HEK293T (cell line): ENCODE measurements at places on chromosomes 2 and 18.
A peak's percentile ranks its signal among the peaks of the same experiment; 100 is the strongest.

DNA sequence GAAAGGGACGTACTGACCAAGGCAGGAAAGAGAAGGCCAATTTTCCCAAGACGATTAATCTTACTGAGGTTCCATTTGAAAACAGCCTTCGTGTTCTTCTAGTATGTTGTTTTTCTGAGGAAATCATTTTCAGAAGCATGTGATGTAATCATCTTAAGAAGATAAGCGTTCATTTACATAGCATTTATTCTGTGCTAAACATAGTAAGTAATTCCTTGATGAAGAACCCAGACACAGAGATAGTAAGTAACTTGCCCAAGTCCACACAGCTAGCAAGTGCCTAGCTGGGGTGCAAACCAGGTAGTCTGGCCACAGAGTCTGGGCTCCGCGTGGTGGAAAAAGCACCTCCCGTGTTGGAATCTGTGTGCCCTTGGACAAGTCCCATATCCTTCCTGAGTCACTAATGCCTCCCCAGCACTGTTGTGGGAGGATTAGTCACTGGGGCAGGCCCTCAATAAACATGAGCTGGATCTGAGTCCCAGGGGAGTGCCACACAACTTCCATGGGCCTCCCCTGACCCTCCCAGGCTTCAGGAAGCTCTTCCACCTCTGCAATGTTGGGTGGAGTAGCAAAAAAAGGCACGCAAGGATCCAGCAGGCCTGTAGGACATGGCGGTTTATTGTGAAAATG lies 26.9 kb upstream of the ASAP2 start:
- no peak for DNase-seq

DNA sequence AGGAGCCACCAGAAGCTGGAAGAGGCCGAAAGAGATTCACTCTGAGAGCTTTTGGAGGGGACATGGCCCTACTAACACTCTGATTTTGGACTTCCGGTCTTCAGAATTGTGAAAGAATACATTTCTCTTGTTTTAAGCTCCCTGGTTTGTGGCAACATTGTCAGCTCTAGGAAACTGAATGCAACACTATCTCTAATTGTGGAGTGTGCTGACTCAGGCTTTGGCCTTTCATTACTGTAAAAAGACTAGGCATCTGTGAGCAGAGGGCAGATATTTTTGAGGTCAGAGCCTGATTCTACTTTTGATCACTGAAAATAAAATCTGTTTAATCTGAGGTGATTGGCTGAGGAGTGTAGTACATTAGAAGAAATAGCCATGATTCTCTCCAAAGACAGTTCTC lies 185.4 kb upstream of the FAM98A start:
- no peak for DNase-seq

GRCh38 chr2:217948897-217949296 lies 53.9 kb downstream of the TNS1 start:
- no peak for DNase-seq

DNA sequence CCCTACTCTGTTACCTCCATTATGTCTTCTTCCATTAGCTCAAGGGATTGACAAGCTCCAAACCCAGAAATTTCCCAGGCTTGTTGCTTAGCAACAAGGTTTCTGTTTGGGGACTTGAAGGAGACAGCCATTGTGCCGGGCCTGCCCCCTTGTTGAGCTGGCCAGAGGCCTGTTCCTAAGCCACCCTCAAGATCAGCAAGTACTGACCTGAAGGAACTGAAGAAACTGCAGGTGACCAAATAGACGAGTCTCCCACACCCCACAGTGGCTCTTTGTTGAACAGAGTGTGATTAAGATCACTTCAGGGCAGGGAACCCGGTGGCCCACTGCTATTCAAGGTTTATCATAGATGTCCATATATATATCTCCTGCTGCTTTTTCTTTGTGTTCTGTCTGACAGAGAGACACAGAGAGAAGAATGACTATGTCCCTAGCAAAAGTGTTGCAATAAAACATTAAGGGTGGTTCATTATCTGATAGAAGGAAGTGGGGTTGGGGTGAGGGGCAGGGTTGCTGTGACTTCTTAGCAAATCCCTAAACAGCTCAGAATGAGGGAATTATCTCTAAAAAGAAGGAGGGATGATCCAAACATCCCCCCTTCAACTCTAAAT lies 69.2 kb downstream of the RNF144A start:
- DNase-seq = no peak

DNA sequence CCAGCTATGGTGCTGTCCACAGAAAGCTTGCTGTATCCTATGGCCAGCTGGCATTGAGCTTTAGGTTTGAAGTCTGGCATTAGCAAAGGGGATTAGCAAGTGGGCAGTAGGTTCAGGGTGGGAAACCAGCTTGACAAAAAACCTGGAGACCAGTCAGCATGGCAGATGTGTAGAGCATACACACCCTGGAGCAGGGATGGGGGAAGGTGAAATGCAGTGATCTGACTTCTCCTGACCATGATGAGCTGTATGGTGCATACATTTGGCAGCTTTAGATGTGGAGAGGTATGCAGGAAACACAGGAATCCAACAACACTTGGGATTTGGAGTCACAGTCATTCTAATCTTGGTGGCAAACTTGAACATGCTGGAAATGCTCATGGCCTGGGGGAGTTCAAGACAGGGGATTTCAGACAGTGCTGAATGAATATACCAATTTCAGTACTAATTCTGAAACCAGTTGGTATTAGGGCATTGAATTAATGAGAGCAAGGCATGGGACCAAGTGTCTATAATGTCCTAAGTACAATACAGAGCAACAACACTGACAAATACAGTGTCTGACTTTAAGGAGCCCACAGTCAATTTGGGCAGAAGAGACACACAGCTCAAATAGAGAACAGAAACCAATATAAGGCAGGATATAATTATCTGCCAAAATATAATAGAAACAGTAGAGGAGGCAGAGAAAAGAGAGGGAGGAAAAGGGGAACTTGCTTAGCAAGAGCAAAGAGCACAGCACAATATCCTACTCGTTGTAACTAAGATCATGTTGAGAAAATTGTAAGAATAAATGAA lies 11.8 kb downstream of the ARHGAP15 start:
- DNase-seq = no peak

GRCh38 chr2:113081488-113082210 lies 13.9 kb downstream of the IL1F10 start:
- DNase-seq = no peak

DNA sequence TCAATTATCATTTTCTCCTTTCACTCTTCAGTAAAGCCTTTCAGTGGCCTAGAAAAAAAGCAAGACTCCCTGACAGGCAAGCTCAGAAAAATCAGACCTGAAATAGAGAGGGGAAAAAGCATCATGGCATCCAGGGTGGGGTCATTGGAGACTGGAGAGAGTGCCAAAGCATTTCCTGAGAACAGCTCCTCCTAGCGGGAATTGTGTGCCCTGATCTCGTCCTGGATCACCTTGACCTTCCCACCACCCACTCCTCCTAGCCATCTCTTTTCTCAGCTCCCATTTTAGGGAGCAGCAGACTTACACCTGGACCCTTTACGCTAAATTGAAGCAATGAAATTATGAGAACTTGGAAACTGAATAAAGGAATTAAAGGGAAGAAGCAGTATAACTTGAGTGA lies 176.6 kb downstream of the VWC2L start:
- DNase-seq = peak; percentile 41

- peak; percentile 76 for DNase-seq
These were observed at the start of gene SPRED2 for GRCh38 chr2:65432227-65433190. Gene SPRED2, minus strand, starts transcription at chr2:65432599. Its CDS starts 612 bp downstream, at chr2:65431987.

- no peak for DNase-seq
These were observed 35.9 kb downstream of the PTGR3 start for GRCh38 chr18:75173125-75173432.

DNA sequence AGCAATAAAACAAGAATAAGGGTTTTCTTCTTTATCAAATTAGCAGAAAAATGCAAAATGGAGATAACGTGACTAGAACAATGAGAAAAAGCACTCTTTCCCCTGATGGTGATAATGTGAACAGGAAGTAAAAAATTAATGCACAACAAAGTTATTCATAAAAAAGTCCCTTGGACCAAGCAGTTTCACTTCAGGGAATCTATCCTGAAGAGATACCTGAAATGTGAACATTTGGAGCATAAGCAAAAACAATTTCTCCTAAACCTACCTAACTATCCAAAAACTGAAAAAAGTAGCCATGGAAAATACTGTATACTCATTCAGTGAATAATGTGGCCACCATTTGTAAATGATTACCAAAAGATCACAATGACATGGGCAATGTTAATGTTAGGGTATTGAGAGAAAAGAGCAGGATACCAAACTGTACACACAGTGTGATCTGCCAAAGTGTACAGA lies 48.7 kb downstream of the TRIP12 start:
- DNase-seq = no peak

DNA sequence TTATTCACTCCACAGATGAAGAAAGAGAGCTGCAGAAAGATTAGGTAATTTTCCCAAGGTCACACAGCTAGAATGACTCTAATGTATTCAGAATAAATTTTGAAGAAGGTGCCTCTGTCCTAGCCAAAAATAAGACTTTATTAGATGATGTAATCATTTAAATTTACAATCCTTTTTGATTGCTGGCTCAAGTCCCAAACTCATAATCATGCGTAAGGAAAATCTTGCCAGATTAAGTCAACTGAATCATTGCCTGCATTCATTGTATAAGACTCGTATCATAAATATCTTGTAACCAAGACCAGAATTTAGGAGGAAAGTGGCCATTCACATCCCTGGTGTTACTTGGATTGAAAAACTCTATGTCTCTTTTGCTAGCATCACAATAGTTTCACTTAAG lies 53.1 kb upstream of the STK39 start:
- DNase-seq = no peak
